Activated CD4-positive, alpha-beta T cell treated with anti-CD3 and anti-CD28 coated beads, Interleukin-10, Interleukin-2, amounts not matched to agents 100 ng/mL and 50 ng/mL, durations not matched to agents 16 hours and 8 hours (primary cell): ENCODE measurements at places on chromosomes 2 and 18.

GRCh38 chr2:59752071-59752470 lies 801.4 kb downstream of the BCL11A start:
- no peak for DNase-seq

GRCh38 chr2:73033766-73034381 lies 37.6 kb downstream of the SFXN5 start:
- DNase-seq = no peak

DNA sequence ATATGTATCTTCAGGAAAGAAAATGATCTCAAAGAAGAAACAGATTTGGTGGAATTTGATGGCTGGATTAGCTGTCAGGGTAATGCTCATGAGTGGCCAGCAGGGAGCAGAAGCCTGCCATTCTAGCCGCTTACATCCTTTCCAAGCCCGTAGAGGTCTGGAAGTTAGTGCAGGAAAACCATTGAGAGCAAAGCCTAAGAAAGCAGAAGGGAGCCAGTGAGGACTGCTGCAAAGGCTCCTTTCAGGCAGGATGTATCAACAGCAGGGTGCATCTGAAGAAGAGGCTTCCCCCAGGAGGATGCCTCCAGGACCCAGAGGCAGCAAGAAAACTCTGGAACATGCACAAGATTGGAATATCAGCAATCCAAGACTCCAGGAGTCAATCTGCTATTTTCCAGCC lies 22.9 kb upstream of the LBH start:
- DNase-seq = peak; percentile 50

GRCh38 chr2:28253543-28253942 lies 139.1 kb upstream of the FOSL2 start:
- DNase-seq = no peak

DNA sequence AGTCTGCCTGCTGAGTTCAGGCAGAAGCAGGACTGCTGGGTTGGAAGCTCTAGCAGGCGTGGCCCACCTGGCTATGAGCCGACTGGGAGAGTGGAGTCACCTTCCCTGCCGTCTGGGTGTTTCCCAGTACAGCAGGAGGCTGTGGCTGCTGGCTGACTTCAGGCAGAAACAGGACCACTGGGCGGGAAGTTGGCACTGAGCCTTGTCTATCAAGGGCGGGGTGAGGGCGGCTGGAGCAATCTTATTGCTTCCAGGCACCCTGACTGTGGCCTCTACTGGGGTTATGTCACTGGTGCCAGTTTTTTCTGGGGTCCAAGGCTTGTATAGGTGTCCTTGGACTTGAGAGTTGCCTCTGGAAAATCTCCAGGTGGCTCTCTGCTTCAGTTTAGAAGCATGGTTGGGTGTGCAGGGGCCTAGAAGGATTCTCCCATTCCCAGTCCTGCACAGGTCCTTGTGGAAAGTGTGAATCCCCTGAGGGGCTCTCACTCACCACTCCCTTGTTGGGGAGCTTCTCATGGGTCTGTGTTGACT lies 30.5 kb downstream of the LTBP1 start:
- DNase-seq = no peak

DNA sequence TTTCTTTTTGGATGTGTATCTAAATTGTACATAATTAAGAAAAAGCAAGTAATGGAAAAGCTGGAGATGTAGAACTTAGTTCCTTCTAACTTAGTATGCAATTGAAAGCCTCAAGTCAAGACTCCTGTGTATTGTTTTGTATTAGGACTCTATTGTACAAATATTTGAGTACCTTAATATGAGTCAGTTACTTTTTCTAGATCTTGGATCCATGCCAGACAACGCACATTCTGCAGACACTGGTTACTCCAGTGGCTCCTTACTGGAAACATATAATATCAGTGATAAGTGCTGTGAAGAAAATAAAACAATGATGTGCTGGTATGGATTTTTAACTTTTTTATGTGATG lies 1.5 kb downstream of the SLC39A10 start:
- peak; percentile 54 for DNase-seq

GRCh38 chr2:217852555-217853211 lies 150.1 kb downstream of the TNS1 start:
- no peak for DNase-seq

DNA sequence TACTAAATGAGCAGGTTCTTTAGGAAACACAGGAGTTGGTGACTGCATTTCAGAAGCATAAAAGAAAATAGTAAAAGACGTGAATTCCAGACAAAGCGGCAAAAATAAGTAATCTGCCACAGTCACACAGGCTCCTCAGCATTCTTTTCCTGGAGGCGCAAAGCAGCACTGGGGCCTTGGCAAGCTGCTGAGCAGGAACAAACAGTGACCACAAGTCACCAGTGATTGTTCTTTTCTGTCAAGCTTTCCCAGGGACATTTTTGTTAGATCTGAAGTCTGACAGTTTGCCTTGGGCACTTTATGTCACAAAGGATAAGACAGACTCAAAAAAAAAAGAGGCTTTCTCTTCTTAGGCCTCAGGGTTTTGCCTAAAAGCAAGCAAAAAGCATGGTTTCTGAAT lies 216.2 kb downstream of the CDH20 start:
- DNase-seq = no peak

DNA sequence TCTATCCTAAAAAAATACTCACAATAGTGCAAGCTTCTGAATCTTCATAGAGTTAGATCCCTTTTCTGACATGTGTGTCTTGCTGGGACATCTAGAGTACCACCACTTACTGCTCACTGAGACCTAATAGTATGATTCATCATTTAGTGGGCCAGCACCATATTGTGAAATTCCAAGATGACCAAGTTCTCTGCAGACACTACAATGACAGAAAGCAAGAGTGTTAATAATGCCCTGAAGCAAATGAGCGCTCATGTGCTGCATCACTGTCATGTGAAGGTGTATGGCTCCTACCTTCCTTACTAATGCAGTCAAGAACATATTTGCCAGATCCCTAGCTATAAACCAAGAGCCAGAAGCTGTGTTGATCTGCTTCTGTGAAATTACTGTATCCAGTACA lies 606.2 kb upstream of the NXPH2 start:
- DNase-seq = no peak

DNA sequence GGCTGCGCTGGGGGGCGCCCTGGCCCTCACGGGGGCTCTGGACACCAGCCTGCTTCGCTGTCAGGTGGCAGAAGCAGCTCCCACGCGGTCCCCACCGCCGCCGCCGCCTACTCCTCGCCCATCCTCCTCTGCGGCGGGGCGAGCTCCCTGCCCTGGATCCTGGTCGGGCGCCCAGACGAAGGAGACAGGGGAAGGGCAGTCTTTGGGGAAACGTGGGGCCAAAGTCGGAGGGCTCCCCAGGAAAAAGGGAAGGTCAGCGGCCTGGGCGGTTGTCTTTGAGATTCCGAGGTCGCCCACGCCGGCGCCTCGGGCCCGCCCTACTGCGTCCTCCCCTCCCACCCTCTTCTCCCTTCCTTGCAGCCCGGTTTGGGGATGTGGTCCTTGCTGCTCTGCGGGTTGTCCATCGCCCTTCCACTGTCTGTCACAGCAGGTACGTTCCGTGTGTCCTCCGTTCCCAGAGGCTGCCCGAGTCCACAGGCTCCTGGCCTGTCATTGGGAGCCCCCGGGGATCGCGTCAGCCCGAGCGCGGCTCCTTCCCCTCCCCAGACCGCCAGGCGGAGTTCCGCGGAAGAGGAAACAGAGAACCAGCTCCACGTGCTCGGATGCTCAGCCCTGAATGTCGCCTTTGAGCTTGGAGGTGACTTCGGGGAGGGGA lies 800 bp downstream of the IL1RL2 start:
- peak; percentile 42 for DNase-seq

DNA sequence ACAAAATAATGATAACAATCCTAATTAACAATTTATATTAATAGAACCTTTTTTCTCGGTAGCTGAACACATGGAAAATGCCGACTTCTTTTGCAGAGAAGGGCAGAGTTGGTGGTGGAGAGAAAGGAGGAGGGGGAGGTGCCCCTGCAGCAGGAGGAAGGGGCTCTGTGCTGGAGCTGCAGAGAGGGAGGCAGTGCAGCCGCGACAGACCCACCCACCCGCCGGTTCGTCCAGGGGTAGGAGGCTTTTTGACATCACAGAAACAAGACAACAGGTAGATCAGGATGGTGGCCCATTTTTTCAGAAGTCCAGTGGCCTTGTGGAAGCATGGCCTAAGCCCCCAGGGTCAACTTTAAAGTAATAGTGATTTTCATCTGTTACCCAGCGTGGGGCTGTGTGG lies 321.1 kb upstream of the SALL3 start:
- DNase-seq = no peak

GRCh38 chr18:75159238-75159518 lies 49.8 kb downstream of the PTGR3 start:
- DNase-seq = no peak
